ENCODE measurements at places on chromosomes 1 and 21. TPM values are rescaled to one million over a fixed set of nuclear protein-coding genes. Genes with fewer than 3 reads are reported as not detected.

DNA sequence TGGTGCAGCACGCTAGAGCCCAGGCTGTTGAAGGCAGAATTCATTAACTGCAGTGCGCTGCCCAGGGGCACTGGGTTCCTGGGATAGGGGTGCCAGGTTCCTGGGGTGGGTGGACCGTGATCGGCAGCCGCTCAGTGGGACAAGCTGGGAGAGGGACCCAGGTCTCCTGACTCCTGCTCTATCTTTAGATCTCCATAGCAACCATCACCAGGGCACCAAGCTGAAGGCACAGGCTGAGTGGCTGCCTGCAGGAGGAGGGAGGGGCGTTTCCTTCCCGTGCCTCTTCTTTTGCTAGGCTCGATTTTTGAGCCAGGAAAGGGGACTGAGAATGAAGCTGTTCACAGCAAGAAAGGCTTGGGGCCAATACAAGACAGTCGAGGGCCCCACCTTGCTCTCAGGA lies 20.9 kb upstream of the CDCP2 start:
- peak; percentile 18 for DNase-seq

GRCh38 chr1:63534406-63534805 lies 11.1 kb downstream of the EFCAB7 start:
- DNase-seq: no peak

DNA sequence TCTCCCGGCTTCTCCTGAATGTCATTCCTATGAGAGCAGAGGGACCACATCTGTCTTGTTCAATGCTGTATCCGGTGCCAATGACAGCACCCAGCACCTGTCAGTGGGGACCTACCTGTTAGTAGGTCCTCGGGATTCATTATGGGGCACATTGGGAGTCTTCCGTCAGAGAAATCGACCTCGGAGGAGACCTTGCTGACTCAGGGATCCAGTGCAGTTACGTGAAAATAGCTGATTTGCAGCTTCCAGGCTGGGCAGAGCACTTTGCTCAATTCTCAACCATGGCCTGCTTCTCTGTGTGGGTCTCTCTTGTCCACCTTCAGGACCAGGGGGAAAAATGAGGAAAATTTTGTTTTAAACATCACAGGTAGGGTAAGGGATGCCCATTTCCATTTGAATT lies 130.2 kb downstream of the PRDM2 start:
- no peak for DNase-seq

DNA sequence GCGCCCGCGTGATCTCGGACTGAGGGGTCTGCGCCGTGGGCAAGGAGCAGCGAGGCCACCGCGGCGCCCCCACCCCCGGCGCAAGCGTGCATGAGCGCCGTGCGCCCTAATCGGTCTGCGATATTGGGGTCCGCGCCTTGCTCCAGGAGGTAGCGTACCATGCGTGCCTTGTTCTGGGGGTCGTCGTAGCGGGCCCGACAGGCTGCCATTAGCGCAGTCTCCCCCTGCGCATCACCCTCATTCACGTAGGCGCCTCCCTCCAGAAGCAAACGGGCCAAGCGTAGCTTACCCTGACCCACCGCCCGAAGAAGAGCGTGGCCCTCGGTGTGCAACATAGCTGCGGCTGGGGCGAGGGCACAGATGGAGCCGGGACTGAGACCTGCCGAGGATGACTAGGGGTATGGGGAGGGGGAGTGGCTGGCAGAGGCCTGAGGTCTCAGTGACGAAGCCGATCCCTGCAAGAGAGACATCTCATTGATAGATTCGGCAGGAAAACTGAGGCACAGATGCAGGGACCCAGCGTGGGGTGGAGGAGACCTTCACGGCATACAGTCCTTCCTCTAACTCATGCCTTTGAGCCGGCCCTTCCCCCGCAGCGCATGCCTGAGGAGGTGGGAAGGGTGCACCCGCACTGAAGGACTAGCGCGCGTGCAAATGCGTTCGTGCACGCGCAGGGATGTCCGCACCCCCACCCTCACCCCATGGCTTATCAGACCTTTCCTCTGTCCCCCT lies 2.8 kb downstream of the ANKRD34A start:
- no peak for DNase-seq

GRCh38 chr21:38460171-38460742 lies 38.0 kb downstream of the ERG start:
- no peak for DNase-seq

DNA sequence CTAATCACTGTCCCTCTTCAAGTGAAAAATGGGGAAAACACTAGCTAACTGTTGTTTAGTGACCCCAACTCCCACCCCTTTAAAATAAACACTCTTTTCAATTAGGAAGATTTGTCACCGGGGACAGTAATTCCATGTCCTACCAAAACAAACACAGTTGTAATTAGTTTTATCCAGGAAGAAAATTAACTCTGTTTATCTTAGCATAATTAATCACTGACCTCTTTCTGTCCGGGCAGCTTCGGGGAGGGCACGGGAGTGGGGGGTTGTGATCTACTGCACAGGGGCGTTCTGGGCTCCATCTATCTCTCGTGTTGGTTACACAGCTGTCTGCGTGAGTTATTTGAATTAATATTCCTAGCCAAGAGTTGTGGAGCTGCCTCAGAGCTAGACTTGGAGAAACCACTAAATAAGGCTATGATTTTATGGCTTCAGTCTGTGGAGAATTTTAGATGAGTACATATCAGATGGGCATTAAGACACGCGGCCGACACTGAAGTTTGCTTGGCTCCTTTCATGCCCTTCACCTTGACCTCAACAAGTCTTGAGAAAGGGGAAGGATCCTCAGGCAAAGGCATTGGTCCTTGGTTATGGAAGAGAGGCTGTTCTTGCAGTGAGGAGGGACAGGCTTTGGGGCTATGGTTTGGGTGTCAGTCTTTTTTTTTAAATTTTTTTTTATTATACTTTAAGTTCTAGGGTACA lies 102.0 kb upstream of the TRABD2B start:
- no peak for DNase-seq

DNA sequence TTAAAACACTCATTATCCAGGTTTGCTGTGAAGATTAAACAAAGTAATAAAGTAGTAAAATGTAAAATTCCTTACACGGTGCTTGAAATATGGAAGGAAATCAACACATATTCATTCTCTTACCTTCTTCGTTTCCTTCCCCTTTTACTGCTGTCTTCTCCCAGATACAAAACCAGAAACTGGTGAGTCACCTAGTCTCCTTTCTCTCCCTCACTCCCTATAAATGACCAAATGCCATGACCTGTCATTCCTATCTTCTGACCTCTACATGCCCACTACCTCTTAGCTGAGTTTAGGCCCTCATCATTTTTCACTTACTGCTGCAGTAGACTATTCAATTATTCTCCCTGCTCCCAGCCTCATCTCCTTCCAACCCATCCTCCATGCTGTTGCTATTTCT lies 4.3 kb upstream of the NR1I3 start:
- no peak for DNase-seq

- DNase-seq: no peak
Observed at GRCh38 chr1:183548116-183548515, 42.1 kb downstream of the NCF2 start.

GRCh38 chr21:44285138-44285992 lies at the start of gene AIRE:
TSS of gene AIRE (plus strand) at chr21:44285876. CDS start at chr21:44286007, 131 bp downstream.
- peak; percentile 80 for DNase-seq

DNA sequence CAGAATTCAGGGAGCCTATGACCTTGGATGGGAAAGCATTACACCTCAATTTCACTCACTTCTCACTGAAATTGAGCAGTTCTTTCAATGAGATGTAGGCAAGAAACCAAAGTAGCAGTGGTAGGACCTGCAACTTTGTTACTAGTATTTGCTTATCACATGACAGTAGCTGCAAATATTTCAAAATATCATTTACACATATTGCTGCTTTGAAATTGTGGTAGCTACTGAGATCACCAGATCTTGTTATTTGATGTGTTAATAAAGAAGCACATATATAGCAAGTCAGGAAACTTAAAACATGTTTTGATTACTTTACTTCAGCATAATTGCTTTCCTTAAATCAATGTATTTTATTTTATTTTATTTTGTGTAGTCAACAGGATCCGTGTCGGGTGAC lies 12.9 kb downstream of the LDLRAD2 start:
- DNase-seq: no peak

GRCh38 chr1:152347116-152347728 lies 12.6 kb downstream of the FLG2 start:
- DNase-seq: peak; percentile 81

DNA sequence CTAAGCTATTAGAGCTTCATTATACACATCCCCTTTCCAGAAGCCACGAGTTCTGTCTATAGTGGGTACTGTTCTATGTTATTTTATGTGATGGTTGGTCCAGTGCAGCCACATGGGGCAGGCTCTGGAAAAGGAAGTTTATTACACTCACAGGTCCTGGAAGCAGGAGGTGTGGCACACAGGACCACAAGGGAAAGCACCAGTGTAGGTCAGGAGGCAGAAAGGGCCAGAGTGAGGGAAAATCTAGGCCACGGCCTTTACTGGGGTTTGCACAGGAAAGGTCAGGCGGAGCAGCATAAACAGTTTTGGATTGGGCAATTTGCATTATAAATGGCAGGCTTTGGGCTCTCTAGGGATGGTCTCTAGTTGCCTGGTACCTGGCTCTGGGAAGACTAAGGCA lies 21.8 kb upstream of the CNIH3 start:
- no peak for DNase-seq

GRCh38 chr1:92662048-92662447 lies 122.9 kb downstream of the EVI5 start:
- no peak for DNase-seq

DNA sequence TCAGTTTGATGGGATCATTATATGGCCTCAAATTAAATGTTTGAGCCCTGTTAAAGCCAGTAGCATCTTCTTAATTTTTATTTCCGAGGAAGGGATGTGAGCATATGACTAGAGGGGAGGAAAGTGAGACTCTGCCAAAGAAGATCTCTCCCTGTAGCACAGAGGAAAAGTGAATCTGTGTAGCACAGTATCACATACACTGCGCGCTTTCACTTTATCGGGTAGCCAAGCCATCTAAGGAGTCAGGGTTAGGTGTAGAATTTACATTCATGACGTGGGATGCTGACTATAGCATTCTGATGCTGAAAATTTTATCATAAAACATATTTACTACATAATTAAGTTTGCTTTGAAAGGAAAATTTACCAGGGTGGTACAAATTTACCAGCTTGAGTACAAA lies 24.0 kb downstream of the LRRC8D start:
- no peak for DNase-seq

DNA sequence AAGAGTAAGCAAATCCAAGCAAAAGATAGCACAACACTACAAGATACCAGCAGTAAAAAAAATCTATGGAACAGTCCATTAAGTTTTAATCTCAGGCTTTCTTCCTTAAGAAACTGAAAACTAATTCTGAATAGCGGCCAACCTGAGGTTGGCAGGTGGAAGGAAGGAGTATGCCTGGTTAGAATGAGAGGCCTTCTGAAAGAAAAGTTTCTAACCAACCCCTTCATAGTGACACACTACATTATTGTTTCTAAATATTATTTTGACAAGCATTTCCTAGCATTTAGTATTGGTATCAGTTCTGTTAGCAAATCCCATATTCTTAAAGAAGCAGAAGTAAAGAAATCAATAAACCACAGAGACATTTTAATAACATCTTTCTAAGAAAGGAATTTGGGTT lies 205.7 kb upstream of the PTBP2 start:
- DNase-seq: no peak

DNA sequence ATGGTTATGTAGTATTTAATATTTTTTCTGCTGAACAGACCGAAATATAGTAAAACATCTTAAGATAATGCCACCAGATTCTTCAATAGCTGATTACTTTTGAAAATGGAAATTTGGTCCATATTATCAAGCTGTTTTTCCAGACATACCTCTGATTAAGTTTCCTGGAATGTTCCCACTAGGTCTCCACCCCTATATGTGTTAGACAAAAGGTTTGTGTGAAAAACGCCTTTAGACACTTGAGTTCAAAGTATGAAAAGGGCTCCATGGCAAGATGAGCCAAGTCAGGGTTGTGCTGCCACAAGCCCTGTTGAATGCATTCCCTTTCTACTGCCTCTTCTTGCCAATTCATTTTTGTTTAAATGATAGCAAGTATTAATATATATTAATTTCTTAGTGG lies 52.7 kb downstream of the ZBTB17 start:
- DNase-seq: no peak

- no peak for DNase-seq
Observed at GRCh38 chr1:155457266-155457665, 105.3 kb downstream of the ASH1L start.

DNA sequence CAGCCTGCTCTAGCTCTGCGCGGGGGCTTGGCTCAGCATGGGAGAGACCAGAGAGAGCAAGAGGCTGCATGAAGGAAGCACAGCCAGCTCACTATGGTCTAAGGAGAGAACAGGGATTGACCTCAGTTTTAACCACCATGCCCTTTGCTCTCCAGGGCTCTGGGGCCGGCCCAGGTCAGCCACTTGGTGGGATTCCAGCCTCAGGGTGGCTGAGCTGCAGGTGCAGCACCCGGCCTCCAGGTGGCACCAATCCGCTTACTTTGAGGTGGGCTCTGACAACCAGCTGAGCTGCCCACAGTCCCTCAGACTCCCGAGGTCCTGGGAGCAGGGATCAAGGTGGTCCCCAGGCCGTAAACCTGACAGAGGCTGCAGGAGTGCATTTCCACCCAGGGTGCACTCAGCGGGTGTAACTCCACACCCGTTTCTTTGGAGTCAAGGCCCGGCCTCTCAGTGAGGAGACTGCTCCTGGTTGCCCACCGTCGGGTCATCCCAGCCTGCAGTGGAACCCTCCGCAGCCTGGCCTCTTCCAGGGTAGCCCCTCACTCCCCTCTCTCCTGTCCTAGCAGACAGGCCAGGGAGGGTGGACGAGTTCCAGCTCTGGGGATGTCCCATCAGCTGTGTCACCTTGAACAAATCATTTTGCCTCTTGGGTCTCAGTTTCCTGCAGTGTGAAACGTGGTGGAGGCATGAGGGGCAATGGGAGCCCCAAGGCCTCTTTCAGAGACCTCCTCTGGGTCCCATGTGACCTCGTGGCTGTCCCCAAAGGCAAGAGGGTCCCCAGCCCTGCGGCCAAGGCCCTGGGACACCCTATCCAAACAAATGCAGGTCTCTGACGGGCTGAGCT lies 607 bp upstream of the LGR6 start:
- peak; percentile 58 for DNase-seq

GRCh38 chr21:42733037-42733627 lies 79.7 kb downstream of the PDE9A start:
- no peak for DNase-seq

DNA sequence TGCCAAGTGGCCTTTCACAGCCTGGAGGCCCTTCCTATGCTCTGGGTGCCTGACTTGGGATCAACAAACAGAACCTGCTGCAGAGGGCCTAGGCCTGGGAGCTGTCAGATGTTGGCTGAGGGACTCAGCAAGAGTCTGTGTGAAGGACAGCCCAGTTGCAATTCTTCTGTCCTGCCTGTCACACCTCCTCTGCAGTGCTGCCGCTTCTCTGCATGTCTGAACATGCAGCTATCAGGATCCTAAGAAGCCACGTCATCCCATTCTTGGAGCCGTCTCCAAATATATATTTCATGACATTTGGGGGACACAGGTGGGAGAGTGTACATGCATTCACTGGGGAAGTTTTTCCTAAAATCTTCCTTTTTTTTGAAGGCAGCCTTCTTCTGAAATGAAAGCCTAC lies 8.6 kb downstream of the FCAMR start:
- no peak for DNase-seq

The IL19 gene
- not detected for total RNA-seq

The CFAP74 gene
- not detected for total RNA-seq

The PLPP3 gene
- total RNA-seq: 27.5 TPM

The NPPB gene
- total RNA-seq: not detected

The AIRE gene
- 9.7 TPM for total RNA-seq

All from myocyte (in vitro differentiated cells).